ENCODE measurements at places on chromosomes 6 and 20.
A peak's percentile ranks its signal among the peaks of the same experiment; 100 is the strongest.

GRCh38 chr6:40874495-40874894 lies 164.5 kb downstream of the UNC5CL start:
- no peak for DNase-seq
- H3K27ac ChIP-seq, result no peak overlapping the region
- no peaks in the 10 kb centered on the region for H3K27me3 ChIP-seq
- H3K4me3 ChIP-seq, result no peak overlapping the region
- H3K4me1 ChIP-seq, result no peaks in the 10 kb centered on the region
- H3K36me3 ChIP-seq, result no peaks in the 10 kb centered on the region

DNA sequence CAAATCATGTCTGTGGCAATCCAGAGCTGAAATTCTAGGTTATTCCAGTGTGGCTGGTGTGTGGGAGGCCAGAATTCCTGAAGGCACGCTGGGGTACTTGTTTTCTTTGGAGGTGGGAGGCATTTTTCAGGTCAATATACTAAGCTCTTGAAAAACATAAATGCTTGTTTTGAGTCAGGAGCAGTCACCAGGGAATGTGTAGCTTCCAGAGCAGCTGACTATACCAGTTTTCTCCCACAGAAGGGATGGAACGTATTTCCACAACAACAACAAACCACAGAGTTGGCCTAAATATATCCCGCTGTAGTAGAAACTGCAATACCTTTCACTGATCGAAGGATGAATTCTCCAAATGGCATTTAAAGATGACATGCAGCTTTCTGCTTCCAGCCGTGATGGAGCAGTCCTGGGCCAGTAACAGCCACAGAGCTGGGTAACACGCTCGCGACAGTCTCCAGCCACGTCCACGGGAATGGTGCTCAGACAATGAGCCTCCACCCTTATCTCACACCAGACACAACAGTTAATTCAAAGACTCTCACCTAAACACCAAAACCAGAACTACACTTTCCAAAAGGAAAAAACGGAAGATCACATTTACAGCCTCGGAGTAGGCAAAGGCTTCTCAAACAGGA lies 23.2 kb downstream of the CHRNA4 start:
- no peak overlapping the region for H3K4me3 ChIP-seq
- H3K4me1 ChIP-seq, result no peaks in the 10 kb centered on the region
- no peaks in the 10 kb centered on the region for H3K36me3 ChIP-seq
- no peak overlapping the region for H3K27ac ChIP-seq
- no peaks in the 10 kb centered on the region for H3K27me3 ChIP-seq

DNA sequence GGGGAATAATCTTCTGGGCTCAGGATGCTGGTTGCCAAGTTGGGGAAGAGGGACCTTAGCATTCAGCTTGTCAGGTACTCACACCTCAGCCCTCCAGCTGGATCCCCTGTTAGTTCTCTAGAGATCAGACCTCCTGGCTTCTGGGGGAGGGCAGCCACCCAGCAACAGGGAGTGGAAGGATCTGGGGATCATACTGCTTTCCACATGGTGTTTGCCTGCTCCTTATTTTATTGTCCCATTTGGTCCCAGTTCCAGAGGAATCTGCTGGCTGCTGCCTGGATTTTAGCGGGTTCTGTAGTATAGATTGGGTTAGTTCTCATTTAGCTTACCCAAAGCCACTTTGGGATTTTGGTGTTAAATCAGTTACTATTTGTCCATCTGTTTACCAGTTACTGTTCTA lies 29.3 kb downstream of the KAT14 start:
- H3K36me3 ChIP-seq, result peaks cover 13% of the 10 kb centered on the region
- H3K4me1 ChIP-seq, result peaks cover 4% of the 10 kb centered on the region
- DNase-seq, result no peak
- H3K27ac ChIP-seq, result no peak overlapping the region

- peaks cover under 1% of the 10 kb centered on the region for H3K4me1 ChIP-seq
- no peak overlapping the region for H3K4me3 ChIP-seq
- no peaks in the 10 kb centered on the region for H3K36me3 ChIP-seq
- no peak overlapping the region for H3K27ac ChIP-seq
- DNase-seq, result no peak
- H3K27me3 ChIP-seq, result no peaks in the 10 kb centered on the region
These were observed 173.9 kb downstream of the NFATC2 start for GRCh38 chr20:51368461-51369211.

DNA sequence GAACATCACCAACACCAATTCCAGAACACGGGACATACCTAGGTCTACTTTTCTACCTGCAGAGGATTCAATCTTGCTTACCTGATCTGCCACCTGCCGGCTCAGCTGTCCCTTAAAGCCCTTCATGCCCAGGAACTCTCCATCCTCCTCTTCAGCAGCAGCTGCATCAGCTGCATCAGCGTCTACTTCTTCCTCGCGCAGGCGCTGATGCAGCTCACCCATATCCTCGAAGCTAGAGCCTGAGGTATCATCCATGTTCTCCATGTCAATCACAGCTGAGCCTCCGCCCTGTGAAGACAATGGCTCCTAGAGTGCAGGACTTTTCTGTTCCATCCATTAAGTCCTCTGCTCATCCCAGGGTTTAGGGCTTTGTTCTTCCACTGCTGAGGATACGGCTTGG lies 918 bp downstream of the YIPF3 start:
- no peak for DNase-seq
- H3K4me1 ChIP-seq, result peaks cover 40% of the 10 kb centered on the region
- H3K27ac ChIP-seq, result peak overlapping the region; percentile 82
- H3K4me3 ChIP-seq, result peak overlapping the region; percentile 64
- no peaks in the 10 kb centered on the region for H3K27me3 ChIP-seq
